Renal pelvis (tissue), 12 donors: ENCODE measurements at places on chromosomes 3 and 15.

DNA sequence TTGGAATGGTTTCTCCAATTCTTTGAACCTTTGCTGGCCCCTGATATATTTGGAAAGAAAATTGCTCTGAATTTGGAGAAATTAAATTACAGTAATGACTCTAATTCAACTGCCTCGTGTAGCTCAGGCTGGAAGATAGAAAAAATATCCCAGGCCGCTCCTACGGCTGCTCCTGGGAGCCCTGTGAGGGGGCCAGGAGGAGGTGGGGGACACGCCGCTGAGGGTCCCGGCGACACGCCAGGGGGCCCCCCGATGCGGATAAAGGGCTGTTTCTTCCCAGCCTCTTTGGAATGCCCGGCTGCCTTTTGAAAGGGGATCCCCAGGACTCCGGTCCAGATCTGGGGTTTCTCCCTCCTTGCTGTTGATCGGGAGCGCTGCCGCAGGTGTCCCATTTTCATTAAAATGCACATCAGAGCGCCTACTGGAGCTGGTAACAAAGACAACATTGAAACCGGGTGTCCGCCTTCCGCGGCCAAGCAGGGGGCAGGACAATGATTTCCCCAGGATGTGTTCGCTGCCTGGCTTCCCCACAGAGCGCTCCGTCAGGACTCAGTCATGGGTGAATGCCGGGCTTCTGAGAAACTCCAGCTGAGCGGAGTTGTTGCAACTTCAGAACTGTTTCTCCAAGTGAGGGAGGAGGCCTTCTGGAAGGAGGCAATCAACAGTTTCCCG is 200.1 kb upstream of the KBTBD8 start:
- DNase-seq, result peak; percentile 72

GRCh38 chr15:68188647-68189046 is 16.5 kb downstream of the CALML4 start:
- DNase-seq, result no peak

DNA sequence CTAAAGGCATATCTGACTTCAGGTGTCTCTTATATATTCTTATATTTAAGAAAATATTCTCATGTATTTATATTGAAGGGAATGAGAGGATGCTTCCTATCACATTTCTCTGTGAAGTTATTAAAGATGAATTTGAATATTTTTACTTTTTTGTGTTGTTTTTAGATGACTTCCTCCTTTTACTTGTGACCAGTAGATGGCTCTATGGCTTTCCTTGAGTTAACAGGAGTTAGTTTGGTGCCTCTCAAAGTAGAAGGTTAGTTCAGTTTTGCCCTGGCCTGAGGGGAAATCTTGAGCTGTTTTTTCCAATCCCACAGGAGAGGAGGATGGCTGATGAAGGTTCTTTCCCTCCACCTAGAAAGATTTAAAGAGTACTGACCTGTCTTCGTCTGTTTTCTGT is 80.7 kb downstream of the SQOR start:
- DNase-seq, result no peak

DNA sequence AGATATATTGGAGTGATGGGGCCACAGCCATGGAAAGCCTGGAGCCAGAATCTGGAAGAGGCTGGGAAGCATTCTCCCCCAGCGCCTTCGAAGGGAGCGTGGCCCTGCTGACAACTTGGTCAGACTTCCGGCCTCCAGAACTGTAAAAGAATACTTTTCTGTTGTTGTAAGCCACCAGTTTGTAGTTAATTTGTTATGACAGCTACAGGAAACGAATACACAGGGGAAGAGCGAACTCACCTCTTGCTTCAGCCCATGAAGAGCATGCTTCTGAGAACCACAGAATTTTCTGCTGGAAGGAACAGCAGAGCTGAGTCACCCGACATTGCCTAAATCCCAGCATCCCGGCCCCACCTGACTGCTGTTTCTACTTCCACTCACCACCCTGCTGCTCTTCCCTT is 501.7 kb downstream of the SHQ1 start:
- DNase-seq, result no peak

DNA sequence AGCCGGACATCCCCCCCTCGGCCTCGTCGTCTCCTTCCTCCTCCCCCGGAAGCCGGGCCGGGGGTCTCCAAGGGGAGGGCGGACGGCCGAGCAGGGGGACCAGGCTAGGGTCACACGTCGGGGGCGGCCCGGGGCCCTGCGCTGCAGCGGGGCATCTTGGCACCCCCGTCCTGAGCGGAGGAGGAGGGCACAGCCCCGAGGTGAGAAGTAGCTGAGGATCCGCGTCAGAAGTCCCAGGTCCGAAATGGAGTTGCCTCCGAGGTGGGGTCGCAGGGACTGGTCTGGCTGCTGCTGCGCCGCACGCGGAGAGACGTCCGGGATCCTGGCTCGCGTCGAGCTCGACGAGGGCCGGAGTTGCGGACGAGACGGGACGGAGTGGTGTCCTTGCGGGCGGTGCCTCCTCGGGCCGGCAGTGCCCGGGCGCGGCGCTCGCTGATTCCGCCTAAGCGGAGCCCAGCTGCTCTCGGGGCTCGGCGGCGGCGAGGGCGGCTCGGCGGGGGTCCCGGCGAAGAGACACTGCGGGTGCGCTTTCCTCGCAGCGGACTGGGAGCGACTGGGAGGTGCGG is at the start of gene ADCY5:
Gene ADCY5 (minus strand): TSS at position 555 of the 566 bp plus-strand sequence. CDS start 545 bp downstream, at position 10.
- no peak for DNase-seq

- DNase-seq, result no peak
Measured at GRCh38 chr15:89502867-89503595, 6.6 kb upstream of the RHCG start.

GRCh38 chr3:126481808-126482502 is 6.3 kb upstream of the ZXDC start:
- no peak for DNase-seq

DNA sequence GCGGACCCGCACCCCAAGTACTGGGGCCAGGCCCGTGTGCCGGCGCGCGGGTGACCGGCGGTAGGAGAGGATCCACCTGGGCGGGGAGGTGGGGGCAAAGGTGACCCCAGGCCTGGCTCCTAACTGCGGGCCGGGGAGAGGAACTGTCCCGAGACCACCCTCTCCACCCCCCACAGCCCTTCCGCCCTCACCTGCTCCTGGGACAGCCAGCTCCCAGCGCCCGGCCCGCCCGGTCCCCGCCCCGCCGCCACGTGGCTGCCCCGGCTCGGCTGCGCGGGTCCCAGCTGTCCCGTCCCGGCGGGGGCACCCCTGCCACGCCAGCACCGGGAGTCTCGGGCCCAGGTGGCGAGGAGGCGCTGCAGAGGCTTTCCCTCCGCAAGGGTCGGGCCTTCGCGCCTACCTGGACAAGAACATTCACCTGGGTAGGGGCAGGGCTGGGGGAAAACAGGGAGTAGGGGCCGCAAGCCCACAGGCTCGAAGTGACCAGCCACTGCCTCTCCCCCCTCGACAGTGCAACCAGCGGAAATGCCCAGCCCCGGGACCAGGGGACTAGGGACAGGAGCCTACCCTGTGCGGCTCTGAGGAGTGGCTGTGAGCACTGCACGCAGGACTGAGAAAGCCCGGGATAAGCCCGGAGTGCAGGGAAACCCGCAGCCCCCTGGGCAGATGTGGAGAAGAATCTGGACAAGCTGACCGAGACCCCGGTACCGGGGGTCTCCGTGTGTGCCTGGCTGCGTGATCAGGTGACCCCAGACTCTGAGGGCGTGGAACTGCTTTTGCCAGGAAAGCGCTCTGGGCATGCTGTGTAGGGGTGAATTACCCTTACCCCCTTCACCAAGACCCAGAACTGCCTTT is at the start of gene SLC12A8:
Gene SLC12A8 (minus strand): TSS at position 240 of the 855 bp plus-strand sequence. CDS start 1,399 bp downstream, outside the sequence.
- no peak for DNase-seq

DNA sequence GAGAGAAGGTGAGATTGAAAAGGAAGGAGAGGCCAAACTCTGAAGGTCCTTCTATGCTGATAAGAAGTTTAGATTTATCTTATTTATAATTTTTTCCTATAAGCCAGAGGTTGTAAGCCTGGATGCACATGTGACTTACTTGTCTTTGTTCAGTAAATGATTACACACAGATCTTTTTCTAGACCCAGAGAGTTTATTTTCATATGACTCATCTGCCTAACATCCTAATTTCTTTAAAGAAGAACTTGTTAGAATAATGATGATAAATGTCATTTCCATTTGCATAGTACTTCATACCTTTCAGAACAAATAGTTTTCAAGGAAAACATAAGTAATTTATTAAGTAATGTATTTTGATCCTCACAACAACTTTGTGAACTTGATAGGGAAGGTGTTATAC is 434.8 kb upstream of the DPH6 start:
- DNase-seq, result no peak

- no peak for DNase-seq
Measured at GRCh38 chr3:126314305-126314789, 42.9 kb downstream of the KLF15 start.

DNA sequence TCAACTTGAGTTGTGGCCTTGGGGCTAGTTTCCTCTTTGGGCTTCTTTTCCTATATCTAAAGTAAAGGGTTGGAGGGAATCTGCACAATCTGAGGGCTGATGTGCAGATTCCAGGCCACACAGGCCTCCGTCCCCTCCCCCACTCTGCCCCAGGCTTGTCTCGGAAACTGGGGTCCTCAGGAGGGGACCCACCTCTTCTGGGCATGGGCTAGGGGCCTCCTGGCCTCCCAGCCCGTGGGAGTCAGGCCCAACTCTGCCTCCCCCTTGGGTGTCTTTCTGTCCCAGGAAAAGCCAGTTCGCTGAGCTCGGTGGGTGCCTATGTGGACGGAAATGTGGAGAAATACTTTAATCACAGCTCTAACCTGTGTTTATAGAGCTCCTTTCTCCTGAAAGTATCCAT is 4.8 kb downstream of the SMAD6 start:
- no peak for DNase-seq

DNA sequence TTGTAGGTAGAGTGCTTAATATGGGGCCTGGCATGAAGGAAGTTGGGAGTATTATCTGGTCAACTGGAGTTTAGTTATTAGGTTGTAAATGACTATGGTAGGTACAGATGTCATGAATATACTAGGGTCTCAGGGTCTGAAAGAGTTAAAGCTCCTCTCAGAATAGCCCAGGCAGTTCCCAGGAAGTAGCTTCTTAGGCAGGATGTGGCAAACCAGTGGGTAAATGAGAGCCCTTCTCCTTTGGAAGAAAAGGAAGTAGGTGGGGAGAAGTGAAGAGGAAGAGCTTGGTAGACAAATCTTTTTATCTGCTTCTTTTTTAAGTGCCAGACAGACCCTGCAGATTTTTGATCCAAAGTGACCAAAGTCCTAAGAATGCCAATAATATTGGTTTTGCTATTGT is 24.5 kb downstream of the MAP2K1 start:
- no peak for DNase-seq

- DNase-seq, result no peak
Measured at GRCh38 chr3:76991165-76991564, 48.7 kb upstream of the ROBO2 start.

- DNase-seq, result no peak
Measured at GRCh38 chr3:85846940-85847339, 888.2 kb downstream of the CADM2 start.

GRCh38 chr3:56976651-56977560 is 83.6 kb upstream of the SPATA12 start:
- no peak for DNase-seq

DNA sequence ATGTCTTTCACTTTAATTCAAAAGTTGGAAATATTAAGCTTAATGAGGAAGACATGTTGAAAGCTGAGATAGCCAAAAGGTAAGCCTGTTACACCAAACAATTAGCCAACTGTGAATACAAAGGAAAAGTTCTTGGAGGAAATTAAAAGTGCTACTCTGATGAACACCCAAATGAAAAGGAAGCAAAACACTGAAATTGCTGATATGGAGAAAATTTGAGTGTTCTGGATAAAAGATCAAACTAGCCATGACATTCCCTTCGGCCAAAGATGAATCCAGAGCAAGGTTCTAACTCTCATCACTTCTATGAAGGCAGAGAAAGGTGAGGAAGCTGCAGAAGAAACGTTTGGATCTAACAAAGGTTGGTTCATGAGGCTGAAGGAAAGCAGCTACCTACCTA is 280.8 kb upstream of the BCHE start:
- DNase-seq, result no peak

DNA sequence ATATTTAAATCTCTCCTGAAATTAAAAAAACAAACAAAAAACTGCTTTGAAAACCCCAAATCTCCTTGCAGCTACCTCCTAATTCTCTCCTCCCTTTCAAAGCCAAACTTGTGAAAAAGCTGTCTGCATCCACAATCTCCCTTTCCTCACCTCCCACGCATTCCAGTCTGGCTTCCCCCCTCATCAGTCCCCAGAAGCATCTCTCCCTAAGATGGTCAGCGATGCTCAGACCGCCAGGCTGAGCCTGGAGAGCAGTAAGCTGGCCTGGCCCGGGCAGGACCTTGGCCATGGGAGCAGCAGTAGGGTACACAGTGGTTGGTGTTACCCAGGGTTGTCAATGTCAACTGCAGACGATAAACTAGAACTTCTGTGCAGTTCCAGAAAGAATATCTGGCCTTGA is 32.9 kb upstream of the BLM start:
- peak; percentile 48 for DNase-seq

- DNase-seq, result no peak
Measured at GRCh38 chr3:187040516-187041361, 98.6 kb downstream of the RPL39L start.

GRCh38 chr3:58683001-58683458 is 16.5 kb upstream of the FAM3D start:
- DNase-seq, result no peak

- DNase-seq, result no peak
Measured at GRCh38 chr15:70783041-70783440, 19.7 kb upstream of the UACA start.

DNA sequence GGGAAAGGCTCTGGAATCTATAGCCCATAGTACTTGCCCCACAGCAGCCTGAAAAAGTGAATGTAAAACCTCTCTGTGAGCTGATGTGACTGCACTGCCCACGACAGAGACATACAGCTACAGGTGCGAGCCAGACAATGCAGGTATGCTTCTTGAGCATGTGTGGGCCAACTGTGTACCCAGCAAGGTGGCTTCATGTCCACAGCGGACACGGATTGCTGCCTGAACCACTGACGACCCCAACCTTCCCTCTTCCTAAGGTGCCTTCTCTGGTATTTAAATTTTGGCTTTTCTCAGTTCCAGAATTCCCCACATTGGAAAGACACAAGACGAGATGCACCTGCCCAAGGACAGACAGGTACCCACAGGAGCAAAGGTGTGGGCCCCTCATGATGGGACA is 65.8 kb downstream of the SCN5A start:
- DNase-seq, result no peak
